ENCODE measurements at places on chromosomes 5 and 9.

DNA sequence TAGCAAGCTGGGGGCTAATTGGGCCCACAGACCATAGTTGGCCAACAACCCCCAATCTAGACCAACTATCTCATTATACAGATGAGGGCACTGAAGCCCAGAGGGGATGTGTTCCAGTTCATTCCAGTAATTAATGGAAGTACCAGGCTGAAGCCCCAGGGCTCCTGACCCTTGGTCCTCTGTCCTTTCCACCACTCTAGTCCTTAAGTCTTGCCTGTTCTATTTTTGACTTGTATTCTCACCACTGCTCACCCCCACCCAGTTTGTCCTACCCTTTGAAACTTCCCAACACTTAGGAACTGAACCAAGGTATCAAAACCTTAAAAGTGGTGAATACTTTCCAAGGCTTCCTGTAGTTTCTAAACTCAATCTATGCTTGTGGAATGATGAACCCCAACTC lies 407.4 kb downstream of the ENC1 start:
- DNase-seq, result no peak

- DNase-seq, result peak; percentile 1
Measured at GRCh38 chr5:1729641-1730486, 69.8 kb downstream of the MRPL36 start.

DNA sequence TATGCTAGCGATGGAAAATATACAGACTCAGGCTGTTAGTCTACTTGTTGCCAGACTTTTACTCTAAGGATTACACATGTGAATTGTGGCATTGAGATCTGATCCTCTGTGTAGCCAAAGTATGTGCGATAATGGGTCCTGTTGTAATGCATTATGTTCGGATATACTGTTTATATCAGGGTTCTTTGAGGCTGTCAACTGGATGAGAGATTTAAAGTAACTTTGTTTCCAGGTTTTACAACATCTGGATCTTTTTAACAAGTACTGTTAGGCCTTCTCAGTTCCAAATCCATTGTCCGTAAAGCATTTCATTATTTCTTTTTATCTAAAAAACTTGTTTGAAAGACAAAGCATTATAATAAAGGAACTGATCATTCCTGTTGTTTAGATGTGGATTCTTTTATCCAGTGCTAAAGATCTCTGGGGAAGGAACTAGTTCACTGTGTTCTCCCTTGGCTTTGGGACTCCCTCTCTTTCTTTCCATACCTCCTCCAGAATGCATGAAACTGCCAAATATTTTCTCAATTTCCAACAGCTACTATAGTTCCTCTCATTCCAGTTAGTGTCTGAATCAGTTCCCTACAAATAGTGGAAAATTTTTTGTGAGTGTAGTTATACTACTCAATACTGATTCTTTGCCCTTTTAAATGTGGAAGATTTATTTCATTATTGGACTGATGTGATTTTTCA lies 68.8 kb downstream of the HACD4 start:
- no peak for DNase-seq

- no peak for DNase-seq
Measured at GRCh38 chr9:1707291-1707690, 307.9 kb upstream of the SMARCA2 start.

GRCh38 chr5:1658665-1659064 lies 134.9 kb upstream of the LPCAT1 start:
- no peak for DNase-seq

- DNase-seq, result no peak
Measured at GRCh38 chr5:84260140-84260539, 124.5 kb downstream of the EDIL3 start.
